ENCODE measurements at places on chromosomes 2 and 18.
A peak's percentile ranks its signal among the peaks of the same experiment; 100 is the strongest.

DNA sequence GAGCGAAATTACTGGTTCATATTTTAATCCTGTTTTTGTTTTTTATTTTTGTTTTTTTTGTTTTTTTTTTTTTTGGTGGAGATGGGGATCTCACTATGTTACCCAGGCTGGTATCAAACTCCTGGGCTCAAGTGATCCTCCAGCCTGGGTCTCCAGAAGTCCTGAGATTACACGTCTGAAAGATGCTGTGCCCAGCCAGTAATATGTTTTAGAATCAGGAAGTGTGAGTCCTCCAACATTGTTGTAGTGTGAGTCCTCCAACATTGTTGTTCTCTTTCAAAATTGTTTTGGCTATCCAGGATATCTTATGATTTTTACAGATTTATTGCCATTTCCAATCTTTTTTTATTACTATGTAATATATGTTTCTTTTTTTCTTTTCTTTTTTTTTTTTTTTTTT is 23.1 kb downstream of the TPRKB start:
- no peak for DNase-seq

- DNase-seq, result no peak
Observed at GRCh38 chr2:67399831-67400489, 2.8 kb downstream of the ETAA1 start.

GRCh38 chr2:166994588-166995336 is 106.5 kb downstream of the XIRP2 start:
- no peak for DNase-seq

- DNase-seq, result no peak
Observed at GRCh38 chr2:229514273-229514895, 200.0 kb downstream of the DNER start.

DNA sequence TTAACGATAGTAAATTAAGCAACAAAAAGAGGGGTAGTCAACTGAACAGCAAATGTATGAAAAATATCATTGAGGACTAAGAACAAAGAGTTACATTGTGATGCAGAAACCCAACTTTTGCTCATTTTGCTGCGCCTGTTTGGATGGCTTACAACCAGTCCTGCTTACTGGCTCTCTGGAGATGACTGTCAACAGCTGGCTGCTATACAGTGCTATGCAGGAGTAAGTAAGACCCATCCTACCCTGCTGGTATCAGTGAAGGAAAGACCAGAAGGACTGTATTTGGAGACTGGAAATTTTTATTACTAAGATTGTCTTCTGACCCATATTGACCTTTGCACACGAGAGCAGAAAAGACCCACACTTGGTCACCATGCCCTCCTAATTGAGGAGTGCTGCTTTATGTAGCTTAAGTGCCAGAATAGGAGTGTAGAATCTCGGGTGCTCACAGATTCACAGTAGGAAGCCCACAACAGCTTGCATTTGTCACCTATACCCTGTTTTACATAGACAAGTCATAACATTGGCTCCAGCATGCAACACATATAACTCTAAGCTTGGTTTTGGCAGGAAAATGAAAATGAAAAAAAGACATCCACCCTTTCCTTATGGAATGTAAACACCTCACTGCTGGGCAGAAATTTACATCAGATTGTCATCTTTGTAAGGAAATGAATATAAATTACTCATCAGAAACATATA is 1915.0 kb upstream of the CELF4 start:
- DNase-seq, result no peak

- DNase-seq, result no peak
Observed at GRCh38 chr2:124187948-124188347, 162.9 kb downstream of the CNTNAP5 start.

DNA sequence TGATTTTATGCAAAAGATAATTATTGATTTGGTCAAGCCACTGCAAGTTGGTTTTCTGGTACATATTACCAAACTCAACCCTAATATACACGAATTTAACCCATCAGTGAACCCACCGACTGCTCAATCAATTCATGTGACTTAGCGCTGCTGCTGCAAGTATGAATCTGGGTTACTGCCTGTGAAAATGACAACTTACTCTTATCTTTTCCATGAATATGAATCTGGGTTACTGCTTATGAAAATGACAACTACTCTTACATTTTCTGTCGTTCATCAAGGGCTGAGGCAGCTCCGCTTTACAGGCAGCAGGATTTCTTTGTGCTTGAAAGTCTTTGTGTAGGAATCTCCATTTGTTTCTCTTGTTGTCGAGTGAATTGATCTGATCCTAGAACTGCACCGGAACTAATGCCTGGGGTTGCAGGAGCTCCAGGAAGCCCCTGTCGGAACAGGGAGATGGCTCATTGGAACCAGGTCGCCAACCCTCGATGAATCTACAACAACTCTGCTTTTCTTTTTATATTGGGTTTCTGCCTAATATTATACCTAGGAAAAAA is 22.1 kb upstream of the ALKAL2 start:
- no peak for DNase-seq

DNA sequence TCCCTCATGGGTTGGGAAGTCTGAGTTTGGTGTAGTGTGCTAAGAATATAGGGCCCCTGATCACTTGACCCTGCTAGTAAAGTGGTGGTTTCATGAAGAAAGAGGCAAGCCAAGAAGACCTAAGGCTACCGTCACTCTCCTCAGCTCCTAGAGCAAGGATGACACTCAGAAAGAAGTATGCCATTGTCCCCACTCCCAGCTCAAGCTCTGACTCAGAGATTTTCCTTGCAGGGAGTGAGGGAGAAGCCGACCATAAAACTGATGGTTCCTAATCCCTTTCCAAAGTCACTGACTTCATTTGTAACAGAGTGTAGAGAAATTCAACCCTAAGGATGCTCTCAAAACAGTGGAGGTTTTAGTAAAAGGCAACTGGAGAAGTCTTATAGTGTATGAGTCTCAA is 80.9 kb downstream of the ICA1L start:
- no peak for DNase-seq

- no peak for DNase-seq
Observed at GRCh38 chr2:231418820-231419640, 23.5 kb downstream of the B3GNT7 start.

- DNase-seq, result no peak
Observed at GRCh38 chr2:68317971-68318913, 1.5 kb downstream of the CNRIP1 start.

DNA sequence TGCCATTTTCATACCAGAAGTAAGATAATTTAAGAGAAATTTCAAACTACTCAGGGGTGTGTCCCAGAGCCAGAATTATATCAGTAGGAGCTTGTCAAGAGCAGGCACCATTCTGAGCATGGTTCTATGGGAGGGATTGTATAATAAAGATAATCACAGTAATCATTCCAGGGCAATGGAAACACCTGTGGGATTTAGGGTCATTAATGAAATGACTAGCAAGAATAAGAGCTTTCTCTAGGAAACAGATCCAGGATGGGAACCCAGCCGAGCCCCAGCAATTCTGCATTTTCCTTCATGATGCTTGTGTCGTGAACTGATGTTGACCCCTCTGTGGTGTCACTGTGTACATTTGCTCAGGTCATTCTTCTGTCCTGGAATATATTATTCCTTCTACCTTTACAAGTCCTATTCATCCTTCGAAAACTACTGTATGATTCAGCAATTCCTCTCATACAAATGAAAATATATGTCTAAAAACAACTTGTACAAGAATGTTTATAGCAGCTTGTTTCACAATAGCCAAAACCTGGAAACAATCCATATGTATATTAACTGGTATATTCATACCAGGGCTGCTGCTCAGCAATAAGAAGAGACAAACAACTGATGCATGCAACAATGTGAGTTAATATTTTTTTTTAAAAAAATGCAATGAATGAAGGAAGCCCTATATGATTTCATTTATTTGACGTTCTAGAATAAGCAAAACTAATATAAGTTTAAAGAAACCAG is 687.8 kb upstream of the KLHL29 start:
- no peak for DNase-seq

- DNase-seq, result no peak
Observed at GRCh38 chr2:231246171-231246842, 47.9 kb downstream of the ARMC9 start.

GRCh38 chr2:85796341-85797262 is 42.8 kb downstream of the ATOH8 start:
- peak; percentile 64 for DNase-seq

- DNase-seq, result no peak
Observed at GRCh38 chr2:1556776-1557466, 143.7 kb downstream of the TPO start.

DNA sequence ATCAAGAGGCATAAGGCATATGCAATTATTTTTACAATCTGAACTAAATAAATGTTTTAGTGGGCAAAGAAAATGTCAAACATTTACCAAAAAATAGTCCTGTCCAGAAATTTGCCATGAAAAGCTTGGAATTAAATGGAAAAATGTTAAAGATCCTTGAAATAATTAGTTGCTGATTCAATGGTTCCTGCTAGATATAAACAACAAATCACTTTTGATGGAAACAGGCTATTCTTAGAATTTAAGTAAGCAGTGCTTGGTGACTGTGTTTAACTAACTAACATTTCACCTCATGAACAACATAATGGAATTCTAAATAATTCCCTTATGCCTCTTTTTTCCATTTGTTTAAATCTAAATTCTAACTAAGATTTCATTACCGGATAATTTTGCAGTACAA is 3.9 kb downstream of the RND3 start:
- no peak for DNase-seq

DNA sequence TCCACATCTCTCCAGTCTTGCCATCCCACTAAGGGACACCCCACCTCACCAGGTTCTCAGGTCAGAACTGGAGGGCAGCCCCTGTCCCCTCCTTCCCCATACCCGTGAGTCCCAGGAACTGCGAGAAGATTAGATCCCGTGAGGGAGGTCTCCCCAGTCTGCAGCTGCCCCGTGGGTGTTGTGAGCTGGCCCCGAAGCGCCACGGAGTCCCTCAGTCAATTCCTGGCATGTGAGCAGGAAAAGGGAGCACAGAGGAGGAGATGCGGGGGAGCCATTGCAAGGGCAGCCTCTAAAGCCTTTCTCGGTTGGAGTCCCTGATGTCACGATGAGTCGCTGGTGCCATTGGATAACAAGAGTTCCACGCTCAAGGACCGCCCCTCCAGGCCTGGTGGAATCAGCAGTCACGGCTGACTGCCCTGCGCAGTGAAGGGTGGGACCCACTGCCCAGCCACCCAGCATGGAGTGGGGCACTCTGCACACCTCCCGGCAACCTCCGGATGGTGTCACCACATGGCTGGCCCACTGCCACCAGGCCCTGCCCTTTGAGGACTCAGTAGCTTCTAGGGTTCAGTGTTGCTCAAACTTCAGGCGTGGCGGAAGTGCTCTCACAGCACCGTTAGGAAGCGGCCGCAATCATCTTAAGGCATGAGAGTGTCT is 434.9 kb upstream of the MYT1L start:
- DNase-seq, result no peak

DNA sequence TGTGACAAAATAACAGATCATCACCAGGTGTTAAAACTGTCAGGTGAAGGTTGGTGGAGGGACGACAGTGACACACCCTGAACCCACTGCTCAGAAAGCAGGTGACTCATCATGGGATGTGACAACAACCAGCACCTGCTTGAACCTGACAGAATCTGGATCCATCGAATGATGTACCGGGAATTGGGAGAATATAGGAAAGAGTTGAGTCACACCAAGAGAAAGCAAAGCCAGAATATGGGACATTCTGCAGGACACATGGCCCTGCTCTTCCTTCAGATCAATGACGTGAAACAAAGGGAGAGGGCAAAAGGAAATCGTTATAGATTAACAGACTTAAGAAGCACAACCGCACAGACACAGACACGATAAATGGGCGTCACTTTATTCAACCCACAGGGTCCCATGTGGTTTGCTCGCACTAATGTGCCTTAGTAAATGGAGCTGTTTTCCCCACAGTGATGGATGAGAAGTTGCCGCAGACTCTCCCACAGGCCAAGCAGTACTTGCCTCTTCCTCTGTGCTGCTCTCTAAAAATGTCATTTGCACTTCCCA is 100.1 kb downstream of the CRACDL start:
- DNase-seq, result no peak

DNA sequence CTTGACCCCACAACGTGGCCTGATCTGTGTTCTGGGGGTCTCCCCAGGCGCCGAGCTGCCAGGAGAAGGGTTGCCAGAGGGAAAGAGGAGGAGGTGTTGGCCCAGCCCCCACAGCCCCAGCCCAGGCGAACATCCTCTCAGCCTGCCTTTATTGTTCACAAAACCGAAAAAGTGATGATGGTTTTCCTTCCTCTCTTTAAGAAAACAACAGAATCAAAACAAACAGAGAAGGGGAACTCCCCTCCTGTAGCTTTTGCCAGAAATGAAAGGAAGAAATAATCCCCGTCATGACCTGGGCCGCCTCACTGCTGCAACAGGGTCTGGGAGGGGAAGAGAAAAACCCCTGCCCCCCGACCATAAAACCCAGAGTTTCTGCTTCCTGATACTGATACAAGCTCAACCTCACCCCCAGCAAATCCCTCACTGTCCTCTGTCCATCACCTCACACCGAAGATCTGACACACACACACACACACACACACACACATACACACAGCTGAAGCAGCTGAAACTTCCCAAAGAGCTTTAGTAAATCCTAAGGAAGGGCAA is 52.0 kb downstream of the ZFP36L2 start:
- no peak for DNase-seq

DNA sequence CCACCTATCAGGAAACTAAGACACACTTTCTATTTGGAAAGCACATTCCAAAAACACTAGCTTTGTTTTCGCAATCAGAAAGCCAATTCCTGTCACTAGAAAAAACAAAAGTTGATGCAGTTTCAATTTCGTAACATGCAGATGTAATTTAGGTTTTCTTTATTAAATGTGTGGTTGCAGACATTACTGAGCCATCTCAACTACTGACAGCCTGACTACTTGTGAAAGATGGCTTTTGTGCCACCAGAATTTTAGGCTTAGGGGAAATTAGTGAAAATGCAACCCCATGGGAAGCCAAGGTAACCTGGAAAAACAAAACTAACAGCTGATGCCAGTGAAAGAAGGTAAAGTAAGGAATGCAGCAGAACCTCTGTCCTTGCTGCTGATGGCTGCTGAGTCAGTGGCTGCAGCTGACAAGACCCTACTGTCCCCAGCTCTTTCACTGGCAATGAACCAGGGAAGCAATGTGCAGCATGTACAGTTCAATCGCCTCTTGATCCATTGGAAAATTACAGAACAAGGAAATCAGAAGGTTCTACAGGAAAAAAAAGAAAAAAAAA is 34.9 kb downstream of the FEZ2 start:
- DNase-seq, result no peak

DNA sequence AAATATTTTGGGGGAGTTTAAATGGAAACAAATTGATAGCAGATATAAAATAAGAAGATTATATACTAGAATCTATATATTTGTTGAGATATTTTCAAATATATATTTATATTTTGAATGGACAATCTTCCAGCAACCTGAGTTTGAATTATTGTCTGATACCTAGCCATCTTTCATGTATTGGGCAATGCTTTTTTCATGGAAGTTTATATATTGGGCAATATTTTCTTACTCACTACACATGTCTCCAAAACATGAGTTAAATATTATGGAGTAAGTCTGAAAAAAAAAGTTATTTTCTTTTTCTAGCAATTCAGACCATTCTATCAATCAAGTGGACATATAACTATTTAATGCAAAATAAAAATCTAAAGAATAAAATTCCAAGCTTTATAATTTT is 295.2 kb downstream of the NYAP2 start:
- DNase-seq, result no peak
